ENCODE measurements at places on chromosomes 1 and 21. TPM values are rescaled to one million over a fixed set of nuclear protein-coding genes. Genes with fewer than 3 reads are reported as not detected.

GRCh38 chr1:93814059-93814794 lies 64.8 kb downstream of the DNTTIP2 start:
- peak; percentile 70 for DNase-seq

GRCh38 chr21:46099476-46099875 lies 1.6 kb downstream of the COL6A2 start:
- DNase-seq = no peak

- DNase-seq = no peak
Observed at GRCh38 chr1:119748040-119748439, 20.7 kb downstream of the HMGCS2 start.

GRCh38 chr21:45846373-45847160 lies 135.0 kb upstream of the COL6A1 start:
- DNase-seq = no peak

DNA sequence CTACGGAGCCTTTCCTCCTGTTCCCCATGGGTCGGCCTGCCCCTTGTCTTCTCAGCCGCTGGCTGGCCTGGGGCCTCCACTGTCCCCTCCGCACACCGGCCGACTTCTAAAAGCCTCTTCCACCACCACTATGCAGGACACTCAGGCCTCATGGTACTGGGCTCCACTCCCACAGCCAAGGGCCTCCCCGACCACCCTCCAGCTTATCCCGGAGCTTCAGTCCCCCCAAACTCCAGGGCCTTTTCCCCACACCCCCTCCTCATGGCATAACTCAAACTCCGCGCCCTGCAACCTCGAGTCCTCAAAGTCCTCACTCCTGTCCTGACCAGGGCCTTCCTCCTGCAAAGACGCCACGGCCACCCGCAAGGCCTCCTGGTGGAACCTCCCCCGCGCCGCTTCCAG lies 2.0 kb downstream of the LRRC41 start:
- no peak for DNase-seq

- DNase-seq = peak; percentile 75
Observed at GRCh38 chr1:152001631-152002584, 8.2 kb upstream of the S100A10 start.

GRCh38 chr1:92317836-92318493 lies 19.1 kb downstream of the RPAP2 start:
- no peak for DNase-seq

DNA sequence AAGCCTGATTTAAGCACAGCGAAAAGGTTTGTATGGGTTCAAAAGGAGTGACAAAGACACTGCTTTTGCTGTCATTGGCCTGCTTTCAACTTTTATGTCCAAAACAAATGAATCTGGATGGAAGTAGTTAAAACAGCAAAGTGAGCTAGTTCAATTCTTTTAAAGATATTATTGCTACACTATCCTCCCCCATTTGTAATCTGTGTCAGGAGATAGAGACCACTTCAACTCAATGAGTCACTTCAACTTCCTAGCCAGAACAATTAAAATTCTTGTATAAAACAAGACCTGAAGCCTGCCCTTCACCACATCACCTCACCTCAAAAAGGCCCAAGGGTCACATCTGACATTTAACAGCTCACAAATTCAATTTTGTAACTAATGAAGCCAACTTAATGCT lies 364.1 kb upstream of the LYPLAL1 start:
- DNase-seq = no peak

DNA sequence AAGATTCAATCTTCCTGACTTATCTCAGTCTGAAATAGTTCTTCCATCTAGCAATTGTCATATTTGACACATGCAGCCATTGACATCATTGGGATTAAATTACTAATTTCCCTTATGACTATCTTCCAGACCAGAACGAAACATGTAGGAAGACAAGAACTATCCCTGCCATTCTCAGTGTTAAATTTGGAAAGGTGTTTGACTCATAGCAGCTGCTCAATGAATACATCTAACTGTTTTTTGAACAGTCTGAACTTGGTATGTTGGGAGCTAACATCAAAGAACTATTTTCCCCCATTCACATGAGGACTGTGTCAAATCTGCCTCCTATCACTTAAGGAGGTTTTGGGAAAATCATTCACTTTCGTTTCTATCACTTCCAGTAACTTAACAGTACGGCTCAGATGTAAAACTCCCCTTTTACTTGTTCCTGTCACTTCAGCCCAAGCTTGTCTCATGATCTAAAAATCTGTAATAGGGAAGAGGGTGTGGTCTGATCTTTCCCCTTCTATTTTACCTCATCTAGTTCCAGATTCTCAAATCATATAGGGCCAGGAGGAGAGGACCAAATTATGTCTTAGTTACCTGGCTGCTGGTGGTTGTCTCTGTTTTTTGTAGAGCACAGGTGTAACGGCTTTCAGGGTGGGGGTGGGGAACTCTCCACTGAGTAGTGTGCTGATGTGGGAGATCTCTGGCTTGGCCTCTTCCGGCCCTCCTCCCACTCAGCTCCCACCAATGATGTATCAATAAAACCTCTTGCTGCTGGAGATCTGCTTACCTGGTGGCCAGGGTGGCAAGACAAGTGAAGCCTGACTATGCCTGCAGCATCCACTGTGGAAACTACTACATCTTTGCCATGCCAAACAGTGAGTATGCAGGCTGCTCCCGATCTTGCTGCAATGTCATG lies 26.2 kb upstream of the SLAMF1 start:
- DNase-seq = no peak

GRCh38 chr1:65141394-65141793 lies 6.6 kb upstream of the AK4 start:
- no peak for DNase-seq

Gene MYOM3
- 17.1 TPM for polyA plus RNA-seq

Gene FAM163A
- polyA plus RNA-seq = 0.10 TPM

All from right lung (tissue), 10 donors.